ENCODE measurements at places on chromosomes 2 and 18. TPM values are rescaled to one million over a fixed set of nuclear protein-coding genes. Genes with fewer than 3 reads are reported as not detected.

HOXD1 gene
- not detected for total RNA-seq

OSR1 gene
- 55.7 TPM for total RNA-seq

SP9 gene
- total RNA-seq, result not detected

POTEC gene
- total RNA-seq, result not detected

DCDC2C gene
- not detected for total RNA-seq

TTC32 gene
- total RNA-seq, result 3.7 TPM

ASB18 gene
- total RNA-seq, result 7.6 TPM

MARCHF4 gene
- total RNA-seq, result 0.08 TPM

HJURP gene
- 0.16 TPM for total RNA-seq

ACADL gene
- total RNA-seq, result 1.4 TPM

AMER3 gene
- not detected for total RNA-seq

GALNT3 gene
- total RNA-seq, result 0.11 TPM

ANO7 gene
- 1.1 TPM for total RNA-seq

ANKRD53 gene
- total RNA-seq, result 1.7 TPM

SCN1A gene
- not detected for total RNA-seq

DNAH7 gene
- total RNA-seq, result 0.52 TPM

GPR155 gene
- total RNA-seq, result 10.1 TPM

NPPC gene
- total RNA-seq, result 1.1 TPM

SERPINB12 gene
- not detected for total RNA-seq

CAD gene
- total RNA-seq, result 13.2 TPM

CFAP65 gene
- not detected for total RNA-seq

GALR1 gene
- total RNA-seq, result 0.07 TPM

OXER1 gene
- 0.48 TPM for total RNA-seq
